ENCODE measurements at places on chromosomes 1 and 21.

DNA sequence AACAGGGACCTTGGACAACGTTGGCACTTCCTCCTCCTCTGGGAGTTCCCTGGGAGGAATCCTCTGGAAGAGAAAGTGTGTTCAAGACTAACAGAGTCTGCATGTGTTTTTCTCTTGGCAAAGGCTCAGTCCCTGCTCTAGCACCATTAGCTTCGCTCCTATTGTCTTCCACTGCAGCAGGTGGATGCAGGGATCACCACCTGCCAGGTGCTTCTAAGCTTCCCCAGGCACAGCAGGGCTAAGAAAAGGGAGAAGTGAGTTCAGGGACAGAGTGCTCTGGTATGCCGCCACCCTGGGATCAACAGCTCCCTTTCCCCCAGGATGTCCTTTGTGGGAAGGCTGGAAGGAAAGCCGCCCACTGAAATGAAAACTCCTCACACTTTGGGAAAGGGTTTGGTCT, 43.9 kb upstream of the IL20 start:
- DNase-seq = no peak

- peak; percentile 43 for DNase-seq
Measured at GRCh38 chr21:35475762-35476161, 426.7 kb upstream of the RUNX1 start.

DNA sequence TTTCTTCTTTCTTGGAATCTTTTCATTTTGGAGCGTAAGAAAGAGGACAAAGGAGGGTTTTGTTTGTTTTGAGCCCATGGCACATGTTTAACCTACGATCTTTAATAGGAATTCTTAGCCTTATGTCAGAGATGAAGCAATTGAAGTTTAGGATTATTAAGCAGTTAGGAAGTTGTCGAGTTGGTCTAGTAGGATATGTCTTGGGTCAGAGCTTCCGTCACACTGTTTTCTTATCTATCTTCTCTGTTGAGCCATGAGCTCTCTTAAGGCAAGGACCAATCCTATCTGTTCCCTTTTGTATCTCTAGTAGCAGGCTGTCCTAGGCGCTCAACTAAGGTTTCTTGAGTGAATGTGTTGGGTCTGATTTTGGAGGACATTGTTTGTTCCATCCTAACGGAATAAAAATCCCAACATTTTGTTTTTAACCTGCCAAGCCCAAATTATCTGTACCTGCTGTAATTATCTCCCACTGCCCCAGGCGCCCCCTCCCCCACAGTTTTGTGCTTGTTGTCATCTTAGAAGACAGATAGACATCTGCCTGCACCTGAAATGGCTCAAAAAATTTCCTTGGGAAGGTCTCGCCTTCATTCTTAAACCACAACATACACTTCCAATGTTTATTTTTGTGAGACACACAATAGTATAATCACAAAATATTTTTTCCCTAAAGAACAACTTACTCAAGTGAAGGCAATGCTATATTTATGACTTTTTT, 95.3 kb upstream of the GADD45A start:
- no peak for DNase-seq

DNA sequence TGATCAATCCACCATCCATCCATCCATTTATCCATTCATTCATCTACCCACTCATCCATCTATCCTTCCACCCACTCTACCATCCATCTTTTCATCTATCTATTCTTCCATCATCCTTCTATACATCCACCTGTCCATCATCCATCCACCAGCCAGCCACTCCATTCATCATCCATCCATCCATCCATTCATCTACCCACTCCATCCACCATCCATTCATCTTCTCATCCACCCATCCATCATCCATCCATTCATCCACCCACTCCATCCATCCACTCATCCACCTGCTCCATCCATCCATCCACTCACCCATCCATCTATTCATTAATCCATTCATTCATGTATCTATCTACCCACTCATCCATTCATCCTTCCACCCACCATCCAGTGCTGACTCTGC, 127.9 kb upstream of the TMPRSS2 start:
- no peak for DNase-seq

- peak; percentile 61 for DNase-seq
Measured at GRCh38 chr1:10679496-10680220, 116.8 kb downstream of the CASZ1 start.

GRCh38 chr1:77476475-77476874, 194.7 kb downstream of the AK5 start:
- DNase-seq = no peak

DNA sequence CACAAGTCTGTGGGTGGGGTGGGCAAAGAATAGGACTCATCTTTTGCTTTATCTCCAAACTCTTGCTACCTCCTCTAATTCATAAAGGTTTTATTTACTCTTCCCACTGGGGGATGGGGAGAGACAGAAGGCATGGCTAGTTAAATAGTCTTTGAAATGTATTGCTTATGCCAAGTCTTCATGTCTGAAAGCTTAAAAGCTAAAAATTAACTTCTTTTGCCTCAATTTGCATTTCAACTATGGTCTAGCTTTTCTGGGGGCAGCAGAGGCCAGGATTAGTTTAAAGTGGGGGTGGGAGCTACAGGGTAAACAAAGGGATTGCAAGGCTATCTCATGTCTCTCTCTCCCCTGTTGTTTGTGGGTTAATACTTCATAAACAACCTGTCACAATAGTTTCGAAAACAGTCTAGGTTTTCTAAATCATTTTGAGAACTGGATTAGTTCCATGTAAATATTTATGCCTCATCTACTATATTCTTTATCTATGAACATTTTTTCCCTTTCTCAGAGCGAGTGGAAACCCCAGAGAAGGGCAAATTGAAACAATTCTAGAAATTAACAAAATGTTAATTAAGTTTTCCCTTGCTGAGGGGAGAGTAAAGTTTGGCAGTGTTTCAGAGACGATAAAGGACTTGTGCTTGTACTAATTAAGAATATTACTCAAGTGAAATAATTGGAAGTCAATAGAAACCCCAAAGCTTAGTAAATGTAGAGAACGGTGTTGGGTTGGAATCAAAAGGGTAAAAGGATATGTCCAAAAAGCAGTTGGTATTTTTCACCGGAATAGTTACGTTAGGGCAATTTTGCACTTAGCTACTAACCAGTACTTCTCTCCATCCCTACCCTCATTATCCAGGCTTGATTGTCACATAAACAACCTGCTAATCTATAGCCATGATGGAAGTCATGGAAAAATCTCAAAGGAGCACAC, 182.2 kb downstream of the GIPC2 start:
- DNase-seq = no peak

GRCh38 chr1:160614410-160614809, 32.4 kb downstream of the SLAMF1 start:
- DNase-seq = no peak

GRCh38 chr1:172906778-172907592, 143.8 kb downstream of the TNFSF18 start:
- peak; percentile 98 for DNase-seq

GRCh38 chr1:14895727-14896126, 257.8 kb upstream of the TMEM51 start:
- no peak for DNase-seq

DNA sequence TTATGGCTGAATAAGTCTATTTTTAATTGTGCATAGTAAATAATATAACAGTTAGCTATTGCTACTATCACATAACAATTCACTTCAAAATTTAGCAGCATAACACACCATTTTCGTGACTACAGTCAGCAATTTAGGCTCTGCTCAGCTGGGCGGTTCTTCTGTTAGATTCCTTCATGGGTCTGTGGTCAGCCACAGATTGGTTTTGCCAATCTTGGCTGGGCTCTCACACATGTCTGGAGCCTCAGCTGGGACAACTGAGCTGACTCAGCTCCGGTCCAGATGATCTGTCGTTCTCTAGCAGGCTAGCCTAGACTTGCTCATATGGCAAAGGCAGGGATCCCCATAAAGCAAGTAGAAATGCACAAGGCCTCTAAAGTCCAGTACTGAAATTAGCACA, 15.1 kb upstream of the CDC42BPA start:
- DNase-seq = no peak

DNA sequence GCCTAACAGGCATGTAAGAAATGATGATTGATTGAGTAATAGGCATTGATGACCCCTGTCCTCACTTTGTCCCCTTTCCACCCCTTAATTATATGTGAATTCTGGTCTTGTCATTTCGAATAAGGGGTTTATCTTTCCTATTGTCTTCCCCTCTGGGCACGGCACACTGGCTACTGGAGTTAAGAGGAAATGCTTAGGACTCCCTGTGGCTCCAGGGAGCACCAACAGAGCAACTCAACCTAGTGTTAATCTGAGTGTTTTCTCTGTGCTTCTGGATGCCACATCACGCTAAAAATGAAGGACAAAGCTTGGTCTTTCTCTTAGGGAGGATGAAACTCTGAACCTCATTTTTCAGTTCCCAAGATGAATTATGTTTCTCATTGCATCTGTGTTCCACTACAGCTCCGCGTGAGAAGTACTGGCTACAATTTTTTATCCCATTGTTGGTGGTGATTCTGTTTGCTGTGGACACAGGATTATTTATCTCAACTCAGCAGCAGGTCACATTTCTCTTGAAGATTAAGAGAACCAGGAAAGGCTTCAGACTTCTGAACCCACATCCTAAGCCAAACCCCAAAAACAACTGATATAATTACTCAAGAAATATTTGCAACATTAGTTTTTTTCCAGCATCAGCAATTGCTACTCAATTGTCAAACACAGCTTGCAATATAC, 5.3 kb downstream of the FCER1A start:
- DNase-seq = no peak

- DNase-seq = no peak
Measured at GRCh38 chr1:89310505-89310904, 37.8 kb upstream of the GBP5 start.

DNA sequence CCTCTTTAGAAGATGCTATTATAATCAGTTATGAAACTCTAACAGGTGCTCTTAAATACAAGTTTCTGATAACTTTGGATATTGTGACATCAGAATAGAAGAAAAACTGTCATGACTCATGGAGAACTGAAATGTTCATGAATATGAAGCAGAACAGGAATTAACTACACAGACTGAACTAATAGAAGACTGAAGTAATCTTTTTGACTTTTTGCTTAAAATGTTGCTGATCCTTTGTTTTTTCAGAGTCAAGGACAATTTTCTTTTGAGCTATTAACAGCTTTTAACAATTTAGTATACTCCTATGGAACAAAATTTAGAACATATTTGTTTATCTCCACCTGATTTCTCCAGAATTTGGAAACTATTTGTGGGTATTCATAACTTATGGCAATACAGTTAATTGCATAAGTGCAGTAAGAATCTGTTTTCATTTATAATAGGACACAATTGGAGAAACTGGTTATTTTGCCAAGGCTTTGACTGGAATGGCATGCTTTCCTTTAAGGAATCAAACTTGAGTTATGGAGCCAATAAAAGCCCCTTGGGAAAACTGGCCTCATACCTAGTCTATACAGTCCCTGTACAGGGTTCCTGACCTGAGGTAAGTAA, 18.7 kb upstream of the PLA2G5 start:
- no peak for DNase-seq

DNA sequence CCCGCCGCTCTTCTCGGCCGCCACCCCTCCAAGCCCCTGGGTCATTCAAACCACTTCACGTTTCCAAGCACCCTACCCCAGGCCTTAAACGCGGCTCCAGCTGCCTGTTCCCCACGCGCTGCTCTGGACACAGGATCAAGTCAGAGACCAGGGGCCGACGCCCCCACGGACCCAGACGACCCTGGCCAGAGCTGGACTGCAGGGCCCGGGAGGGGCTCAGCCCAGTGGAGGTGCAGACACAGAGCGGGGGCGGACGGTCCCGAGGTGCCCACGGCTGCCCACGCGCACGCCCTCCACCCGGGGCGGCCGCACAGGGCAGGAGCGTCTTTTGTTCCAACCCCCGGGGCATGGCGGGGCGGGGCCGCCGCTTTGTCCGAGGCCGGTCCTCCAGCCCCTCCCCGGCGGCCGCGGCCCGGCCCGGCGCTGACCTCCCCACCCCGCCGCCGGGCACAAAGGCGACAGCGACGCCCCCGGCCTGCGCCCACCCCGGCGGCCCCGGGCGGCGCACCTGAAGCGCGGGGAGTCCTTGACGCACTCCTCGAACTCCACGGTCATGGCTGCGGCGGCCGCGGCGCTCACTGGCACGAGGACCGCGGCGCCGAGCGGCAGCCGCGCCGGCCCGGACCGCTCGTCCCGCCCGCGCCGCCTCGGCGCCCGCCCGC, 338 bp downstream of the ACAP3 start:
- no peak for DNase-seq

DNA sequence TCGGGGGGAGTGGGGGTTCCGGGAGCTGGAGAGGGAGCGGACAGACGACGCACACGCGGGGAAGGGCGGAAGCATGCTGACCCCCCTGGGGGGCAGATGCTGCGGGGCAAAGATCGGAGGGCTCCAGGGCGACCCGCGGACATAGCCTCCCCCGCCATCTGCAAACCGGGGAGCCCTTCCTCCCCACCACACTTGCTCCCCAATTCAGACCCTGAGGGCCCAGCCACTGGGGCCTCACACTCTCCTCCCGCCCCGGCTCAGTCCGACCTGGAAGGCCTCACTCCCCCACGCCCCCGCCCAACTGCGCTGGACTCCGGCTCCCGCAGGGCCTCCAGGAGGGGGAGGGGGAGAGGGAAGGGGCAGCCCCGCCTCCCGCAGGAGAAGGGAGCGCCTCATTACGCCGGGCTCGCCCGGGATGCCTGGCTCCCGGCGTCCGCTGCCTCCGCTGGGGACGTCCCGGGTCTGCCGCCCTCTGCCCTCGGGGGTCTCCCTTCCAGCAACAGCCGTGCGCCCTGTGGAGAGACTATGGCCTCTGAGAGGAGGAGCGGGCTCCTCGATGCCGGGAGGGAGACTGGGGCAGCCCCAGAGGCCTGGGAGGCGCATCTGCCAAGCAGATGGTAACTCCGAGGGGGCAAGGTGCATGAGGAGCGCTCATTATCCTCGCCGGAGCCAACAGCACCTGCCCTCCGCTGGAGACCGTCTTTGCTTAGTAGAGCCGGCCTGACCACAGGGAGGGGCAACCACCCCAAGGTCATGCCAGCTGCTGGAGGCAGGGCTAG, 636 bp upstream of the CAMK2N1 start:
- no peak for DNase-seq

- DNase-seq = no peak
Measured at GRCh38 chr1:82318921-82319320, 518.2 kb downstream of the ADGRL2 start.

GRCh38 chr1:241495741-241496140, 23.8 kb downstream of the FH start:
- no peak for DNase-seq

DNA sequence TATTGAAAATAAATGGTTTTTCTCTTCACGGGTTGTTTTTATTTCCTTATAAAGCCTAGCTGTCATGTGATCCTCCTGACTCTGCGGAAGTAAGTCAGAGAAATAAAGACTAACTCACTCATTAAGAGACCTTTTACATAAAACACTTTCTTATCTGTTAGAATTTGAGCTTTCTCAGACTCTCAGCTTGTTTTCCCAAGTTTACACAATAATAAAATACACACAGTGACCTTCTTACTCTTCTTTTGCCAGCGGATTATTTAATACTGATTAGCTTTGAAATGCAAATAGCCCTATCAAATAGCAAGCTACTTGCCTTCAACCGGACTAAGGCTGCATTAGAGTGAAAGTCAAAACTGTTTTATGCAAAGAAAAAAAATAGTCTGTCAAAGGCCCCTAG, 45.5 kb upstream of the CXADR start:
- no peak for DNase-seq

GRCh38 chr1:200337410-200337809, 72.4 kb downstream of the ZNF281 start:
- no peak for DNase-seq

GRCh38 chr1:172266528-172267174, 153.8 kb upstream of the C1orf105 start:
- DNase-seq = no peak

- peak; percentile 28 for DNase-seq
Measured at GRCh38 chr1:158933621-158934020, 2.3 kb downstream of the PYHIN1 start.

- DNase-seq = no peak
Measured at GRCh38 chr1:241610056-241610815, 29.9 kb downstream of the CHML start.

Data from Jurkat, Clone E6-1 (cell line).